DMS79 treated with DMSO at 0.1 percent for 48 hours (cell line): ENCODE measurements at places on chromosomes 1 and 21.

DNA sequence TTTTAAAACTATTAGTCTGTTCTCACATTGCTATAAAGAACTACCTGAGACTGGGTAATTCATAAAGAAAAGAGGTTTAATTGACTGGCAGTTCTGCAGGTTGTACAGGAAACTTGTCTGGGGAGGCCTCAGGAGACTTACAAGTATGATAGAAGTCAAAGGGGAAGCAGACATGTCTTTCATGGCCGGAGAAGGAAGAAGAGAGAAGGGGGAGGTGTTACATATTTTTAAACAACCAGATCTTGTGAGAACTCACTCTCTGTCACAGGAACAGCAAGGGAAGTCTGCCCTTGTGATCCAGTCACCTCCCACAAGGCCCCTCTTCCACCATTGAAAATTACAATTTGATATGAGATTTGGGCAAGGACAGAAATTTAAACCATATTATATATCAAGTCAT is 55.9 kb downstream of the CLIC4 start:
- no peak for DNase-seq

GRCh38 chr21:41466024-41466820 is 40.2 kb downstream of the MX1 start:
- DNase-seq = peak; percentile 56

DNA sequence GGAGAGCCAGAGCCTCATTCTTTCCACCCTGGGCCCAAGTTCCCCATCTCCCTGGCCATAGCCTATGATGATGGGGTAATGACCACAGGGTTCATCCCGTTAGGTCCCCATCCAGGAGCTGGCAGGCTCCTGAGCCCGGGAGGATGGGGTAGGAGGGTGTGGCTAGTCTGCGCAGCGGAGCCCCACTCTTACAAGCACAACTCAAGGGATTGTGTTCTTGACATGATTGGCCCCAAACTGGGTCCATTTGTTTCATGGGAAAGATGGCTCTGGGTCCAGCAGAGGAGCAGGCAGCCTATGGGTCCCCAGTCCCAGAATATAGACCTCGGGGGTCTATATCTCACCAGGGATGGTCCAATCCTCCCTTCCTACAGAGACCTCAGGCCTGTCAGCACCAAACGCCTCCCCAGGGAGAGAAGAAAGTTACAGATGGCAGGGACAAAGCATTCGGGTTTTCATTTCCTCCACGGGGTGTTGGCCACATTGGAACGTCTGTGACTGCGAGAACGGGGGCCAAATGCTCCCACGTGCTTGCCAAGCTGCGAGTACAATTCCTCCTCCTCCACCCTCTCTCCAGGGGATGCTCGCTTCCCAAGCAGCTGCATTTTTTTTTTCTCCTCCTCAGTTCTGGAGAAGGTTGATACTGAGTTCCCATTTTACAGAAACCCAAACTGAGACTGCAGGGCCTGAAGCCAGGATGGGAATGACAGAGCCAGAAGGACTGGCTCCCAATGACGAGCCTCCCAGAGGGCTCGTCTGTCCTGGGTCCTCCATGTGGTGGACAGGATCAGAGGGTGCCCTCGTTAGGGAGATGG is 71.0 kb downstream of the DHRS3 start:
- DNase-seq = no peak

DNA sequence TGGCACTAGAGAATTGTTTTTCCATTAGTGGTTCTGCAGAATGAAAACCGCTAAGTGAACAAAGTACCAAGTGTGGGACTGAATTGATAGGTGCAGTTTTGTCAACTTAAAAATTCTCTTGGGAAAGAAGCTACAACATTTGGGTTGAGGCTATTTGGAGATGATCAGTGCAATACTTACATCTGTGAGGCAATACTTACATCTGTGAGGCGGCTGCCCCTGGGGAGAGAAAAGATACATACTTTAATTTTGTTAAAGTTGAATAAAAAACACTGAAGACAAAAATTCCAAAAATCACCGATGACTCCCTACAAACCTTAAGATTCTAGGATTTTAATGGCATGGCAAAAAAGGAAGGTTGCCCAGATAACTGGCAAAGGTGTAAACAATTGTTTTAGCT is 1.7 kb downstream of the CFAP410 start:
- DNase-seq = no peak

- no peak for DNase-seq
Measured at GRCh38 chr1:156586323-156586722, 5.3 kb upstream of the NAXE start.
